ENCODE measurements at places on chromosomes 12 and 14.

DNA sequence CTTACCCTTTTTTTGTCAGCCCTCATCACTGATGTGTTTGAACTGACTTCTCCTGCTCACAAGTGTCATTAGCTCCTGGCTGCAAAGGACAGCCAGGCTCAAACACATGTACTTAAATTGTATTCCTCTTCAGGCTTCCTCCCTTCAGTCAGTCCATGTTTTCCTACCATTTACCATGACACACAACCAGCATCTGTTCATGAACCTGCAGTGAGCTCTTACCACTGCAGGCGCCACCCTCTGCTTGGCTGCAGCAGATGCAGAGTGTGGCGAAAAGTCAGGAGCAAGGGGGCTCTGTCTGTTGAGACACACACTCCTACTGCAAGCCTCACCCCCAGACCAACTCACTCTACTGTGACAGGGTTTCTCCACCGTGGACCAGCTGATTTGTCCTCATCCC is 70.2 kb downstream of the TSPAN11 start:
- DNase-seq, result no peak

GRCh38 chr14:88188745-88189416 is 134.2 kb downstream of the KCNK10 start:
- DNase-seq, result no peak

DNA sequence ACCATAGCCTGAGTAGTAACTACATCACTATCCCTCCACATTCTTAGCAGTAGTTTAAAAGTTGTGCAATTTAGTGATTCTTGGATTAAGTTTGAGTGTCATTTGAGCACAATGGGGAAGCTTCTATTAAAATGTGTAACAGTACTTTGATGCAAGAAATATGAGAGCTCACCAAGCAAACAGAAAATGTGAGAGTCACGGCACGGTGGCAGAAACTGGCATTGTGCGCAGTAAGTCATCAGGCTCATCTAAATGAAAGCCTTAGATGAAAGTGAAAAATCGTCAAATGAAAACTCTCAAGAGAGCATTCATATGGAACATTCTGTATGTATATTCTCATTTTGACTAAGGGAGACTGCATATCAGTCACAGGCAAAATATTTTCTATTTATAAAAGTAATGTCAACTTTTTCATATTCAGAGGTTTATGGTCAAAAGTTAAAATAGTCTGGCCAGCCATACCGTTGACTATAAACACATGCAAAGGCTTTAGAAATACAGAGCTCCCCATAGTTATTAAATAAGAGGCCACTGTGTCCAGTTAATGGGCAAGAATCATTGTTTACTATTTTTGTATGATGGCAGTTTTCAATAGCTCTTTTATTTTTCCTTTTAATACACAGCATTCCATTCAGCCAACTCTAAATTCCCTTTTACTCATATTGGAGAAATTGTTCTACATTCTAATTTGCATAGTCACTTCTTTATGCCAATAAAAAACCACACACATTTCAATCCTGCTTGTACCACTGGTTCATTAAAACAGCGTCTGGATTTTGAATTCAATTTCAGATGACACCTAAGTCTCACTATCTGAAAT is 167.9 kb downstream of the PRKD1 start:
- no peak for DNase-seq

DNA sequence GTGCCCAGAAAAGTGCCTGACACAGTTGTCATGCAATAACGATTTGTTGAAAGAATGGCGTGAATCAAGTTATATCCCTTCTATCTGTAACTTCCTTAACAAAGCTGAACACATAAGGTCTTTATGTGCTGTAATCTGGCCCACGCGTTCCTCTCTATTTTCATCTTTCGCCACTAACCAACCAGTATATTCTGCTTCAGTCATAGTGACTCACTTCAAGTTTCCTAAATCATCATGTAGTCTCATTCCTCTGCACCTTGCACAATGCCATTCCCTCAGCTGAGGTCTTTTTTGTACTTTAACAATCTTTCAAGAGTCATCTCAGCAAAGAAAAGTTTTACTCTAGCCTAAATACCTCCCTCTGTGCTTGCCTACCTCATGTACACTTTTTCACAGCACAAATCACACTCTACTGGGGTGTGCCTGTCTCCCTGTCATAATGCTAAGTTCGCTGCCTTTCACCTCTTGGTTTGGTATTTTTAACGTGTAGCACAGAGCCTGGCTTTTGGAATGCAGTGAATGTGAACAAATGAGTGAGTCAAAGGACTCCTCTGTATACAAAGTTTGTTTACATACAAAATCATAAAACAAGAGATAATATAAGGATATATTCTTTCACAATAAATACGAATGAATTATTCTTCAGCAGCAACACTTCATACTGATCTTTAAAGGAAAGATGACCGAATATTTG is 2.9 kb upstream of the CMAS start:
- no peak for DNase-seq

- DNase-seq, result no peak
Observed at GRCh38 chr12:121013715-121014114, 2.6 kb downstream of the C12orf43 start.

GRCh38 chr14:98348505-98348904 is 923.5 kb downstream of the BCL11B start:
- no peak for DNase-seq

- DNase-seq, result no peak
Observed at GRCh38 chr14:91985521-91986255, 38.2 kb upstream of the FBLN5 start.

- no peak for DNase-seq
Observed at GRCh38 chr12:76272287-76272686, 75.9 kb downstream of the BBS10 start.

DNA sequence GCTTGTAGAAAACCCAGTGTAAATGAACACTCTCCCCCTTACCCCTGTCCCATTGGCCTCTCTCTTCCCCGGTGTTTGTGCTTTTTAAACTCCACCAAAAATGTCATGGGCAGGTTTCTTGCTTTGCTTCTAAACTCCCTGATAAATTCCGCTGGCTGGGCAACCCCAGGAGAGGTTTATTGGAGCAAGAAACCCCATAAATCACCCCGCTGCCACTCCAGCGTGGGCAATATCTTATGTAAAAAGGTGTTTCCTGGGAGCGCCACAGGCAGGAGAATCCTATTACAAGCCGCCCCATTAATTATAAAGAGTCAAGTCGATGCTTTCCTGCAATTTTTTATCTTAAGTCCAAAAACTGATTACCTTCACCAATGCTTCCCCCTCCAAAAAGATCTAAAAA is 22.8 kb downstream of the LHX5 start:
- DNase-seq, result no peak

GRCh38 chr14:20118795-20119194 is 8.3 kb downstream of the OR4K17 start:
- no peak for DNase-seq

- DNase-seq, result peak; percentile 14
Observed at GRCh38 chr12:82687021-82688011, 610 bp downstream of the TMTC2 start.

DNA sequence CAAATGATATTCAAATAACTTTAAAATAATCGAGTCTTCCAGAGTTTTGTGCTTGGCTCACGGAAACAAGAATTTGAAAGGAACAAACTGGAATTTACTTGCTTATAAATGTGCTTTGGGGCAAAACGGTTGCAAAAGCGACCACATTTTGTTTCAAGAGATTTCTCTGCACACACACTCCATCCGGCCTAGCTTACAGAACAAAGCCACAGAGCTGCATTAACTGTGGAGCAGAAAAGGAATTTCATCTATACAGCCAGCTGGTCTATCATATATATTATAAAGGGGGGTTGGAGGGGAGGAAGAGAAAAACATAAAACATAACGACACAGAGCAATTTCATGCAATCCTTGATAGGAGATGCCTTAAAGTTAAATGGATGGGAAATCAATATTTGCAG is 153.0 kb downstream of the MYRFL start:
- DNase-seq, result no peak

DNA sequence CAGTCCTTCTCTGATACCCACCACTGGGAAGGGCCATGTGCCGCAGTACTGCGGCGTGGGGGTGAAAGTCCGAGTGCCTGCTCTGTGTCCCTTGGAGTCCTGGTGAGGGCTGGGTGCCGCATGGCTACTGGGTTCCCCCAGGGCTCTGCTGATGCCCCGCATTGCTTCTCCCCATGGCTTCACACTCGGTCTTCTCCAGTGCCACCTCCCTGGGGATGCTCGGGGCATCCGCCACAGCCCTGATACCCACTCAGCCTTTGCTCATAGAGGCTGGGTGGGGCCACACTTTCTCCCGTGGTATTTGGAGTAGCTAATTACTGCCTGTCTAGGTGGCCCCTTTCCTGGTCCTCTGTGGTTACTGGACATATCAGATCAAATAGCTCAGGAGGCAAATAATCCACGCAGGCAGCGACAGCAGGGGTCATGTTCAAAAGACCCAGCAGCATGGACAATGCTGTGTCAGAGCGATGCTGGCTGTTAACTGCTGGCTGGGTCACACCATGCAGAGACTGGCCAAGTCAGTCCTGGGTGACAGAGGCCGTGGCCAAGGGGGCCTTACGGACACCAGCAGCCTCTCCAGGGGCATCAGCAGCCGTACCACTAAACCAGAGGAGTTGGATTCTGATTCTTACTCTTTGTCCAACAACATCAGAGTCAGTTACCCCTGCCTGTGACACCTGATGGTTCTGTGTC is 106.5 kb downstream of the ADGRD1 start:
- DNase-seq, result no peak

DNA sequence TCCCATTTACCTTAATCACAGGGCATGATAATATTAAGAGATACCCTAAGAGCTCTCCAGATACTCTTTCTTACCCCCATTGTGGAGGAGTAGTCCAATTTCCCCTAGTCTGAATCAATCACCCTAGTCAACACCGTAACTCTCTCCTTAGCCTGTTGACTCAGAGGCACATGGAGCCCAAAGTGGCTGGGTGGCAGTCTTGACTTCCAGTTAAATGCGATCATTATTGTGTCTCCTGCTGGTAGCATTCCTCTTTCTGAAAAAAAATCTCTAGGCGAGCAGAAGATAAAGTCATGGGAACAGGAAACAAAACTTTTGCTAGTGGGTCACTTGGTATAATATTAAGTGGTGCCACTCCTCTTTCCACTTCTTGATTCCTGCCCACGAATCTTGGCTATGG is 46.4 kb downstream of the EMP1 start:
- DNase-seq, result no peak
